ENCODE measurements at places on chromosomes 1 and 21.

DNA sequence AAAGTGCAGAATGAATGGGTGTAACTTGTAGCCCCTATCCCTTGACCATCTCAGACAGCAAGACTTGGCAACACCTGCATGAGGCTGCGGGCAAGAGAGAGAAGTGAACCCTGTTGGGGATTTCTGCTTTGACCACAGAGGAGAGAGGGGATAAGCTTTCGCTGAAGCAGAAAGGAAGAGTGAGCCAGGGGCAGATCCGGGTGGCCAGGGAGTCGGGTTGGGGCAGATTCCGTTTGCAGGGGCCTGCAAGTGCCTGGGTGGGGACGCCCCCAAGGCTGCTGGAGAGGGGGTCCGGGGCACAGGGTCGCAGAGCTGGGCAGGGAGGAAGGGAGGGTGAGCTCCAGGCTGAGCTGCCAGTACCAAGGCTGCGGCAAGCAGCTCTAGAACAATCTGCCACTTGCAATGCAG is 25.3 kb upstream of the PIK3CD start:
- no peak for DNase-seq

DNA sequence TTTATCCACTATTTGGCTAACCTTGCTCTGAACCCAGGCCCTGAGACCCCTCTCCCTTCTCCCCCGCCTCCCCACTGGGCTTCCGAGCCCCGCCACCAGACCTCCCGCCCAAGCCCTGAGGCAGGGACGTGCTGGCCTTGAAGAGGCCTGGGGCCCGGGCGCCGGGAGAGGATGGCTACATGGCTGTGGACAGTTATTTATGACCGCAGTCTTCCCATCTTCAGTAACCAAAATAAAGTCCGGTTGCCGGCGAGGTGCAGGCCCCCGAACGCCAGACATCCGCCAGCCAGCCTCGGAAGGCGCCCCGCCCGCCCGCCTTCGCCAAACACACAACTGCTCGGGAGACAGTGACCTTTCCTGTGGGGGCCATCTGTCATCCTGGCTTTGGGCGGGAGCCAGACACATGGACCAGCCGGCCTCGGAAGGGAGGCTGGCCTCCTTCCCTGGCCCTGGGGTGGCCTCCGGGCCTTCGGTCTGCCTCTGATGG is 69.0 kb downstream of the DHRS3 start:
- no peak for DNase-seq

GRCh38 chr1:205928317-205928716 is 14.9 kb downstream of the SLC26A9 start:
- no peak for DNase-seq

DNA sequence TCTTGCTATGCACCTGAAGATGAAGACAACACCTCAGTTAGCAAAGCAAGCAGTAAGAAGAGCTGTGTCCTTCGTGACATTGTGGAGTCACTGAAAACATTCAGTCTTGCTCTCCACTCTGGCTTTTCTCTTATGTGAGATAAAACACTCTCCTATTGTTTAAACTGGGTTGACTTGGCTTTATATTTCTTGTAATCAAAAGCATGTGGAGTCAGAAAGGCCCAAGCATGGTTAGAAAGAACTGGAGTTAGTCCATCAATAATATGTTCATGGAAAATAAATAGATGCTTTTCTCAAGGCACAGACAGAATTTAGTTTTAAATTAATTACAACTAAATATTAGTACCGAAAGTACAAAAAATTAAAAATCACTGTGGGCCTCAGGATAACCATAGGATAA is 61.7 kb downstream of the UBE2U start:
- DNase-seq: no peak

- DNase-seq: no peak
Measured at GRCh38 chr1:208158640-208159554, 85.3 kb downstream of the PLXNA2 start.

Measured in activated CD4-positive, alpha-beta T cell treated with anti-CD3 and anti-CD28 coated beads, Interleukin-2, amount 50 U/mL, for 24 hours (primary cell).